LHCN-M2 (cell line): ENCODE measurements at places on chromosomes 2 and 18.

GRCh38 chr2:201542291-201542690 is 90.8 kb downstream of the STRADB start:
- peak; percentile 79 for DNase-seq

DNA sequence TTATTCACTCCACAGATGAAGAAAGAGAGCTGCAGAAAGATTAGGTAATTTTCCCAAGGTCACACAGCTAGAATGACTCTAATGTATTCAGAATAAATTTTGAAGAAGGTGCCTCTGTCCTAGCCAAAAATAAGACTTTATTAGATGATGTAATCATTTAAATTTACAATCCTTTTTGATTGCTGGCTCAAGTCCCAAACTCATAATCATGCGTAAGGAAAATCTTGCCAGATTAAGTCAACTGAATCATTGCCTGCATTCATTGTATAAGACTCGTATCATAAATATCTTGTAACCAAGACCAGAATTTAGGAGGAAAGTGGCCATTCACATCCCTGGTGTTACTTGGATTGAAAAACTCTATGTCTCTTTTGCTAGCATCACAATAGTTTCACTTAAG is 53.1 kb upstream of the STK39 start:
- no peak for DNase-seq

- DNase-seq = no peak
Measured at GRCh38 chr2:105584435-105585010, 160.2 kb upstream of the NCK2 start.

DNA sequence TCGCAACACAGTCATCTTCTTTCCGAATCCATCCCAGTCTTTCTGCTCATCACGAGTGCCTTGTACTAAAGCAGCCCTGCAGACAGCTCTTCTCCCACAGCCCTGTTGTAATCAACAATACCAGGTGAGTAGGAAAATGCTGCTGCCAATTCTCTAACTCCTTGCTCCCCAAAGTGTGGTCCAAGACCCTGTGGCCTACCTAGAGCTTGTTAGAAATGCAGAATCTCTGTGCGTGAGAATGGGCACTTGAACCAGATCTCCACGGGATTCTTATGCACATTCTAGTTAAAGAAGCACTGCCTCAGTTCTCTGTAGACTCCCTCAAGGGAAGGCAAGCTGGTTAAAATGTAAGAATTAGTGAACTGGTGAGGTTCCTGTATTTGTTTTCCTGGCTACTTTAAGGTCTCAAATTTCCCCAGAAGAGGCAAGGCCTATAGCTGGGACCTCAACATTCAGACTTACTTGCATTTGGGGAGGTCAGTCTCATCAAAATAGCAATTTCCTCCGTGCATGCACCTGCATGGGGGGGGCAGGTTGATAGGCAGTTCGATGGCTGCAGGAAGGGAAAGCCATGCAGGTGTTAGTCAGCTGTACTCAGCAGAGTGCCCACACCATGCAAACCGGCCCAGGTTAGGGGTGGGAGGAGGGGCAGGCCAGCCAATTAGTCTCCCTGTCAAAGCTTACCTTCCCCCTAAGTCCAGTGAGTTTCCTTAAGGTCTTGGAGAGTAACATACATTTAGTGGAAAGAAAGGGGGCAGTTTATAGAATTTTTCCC is 70.8 kb downstream of the DHRS9 start:
- no peak for DNase-seq

DNA sequence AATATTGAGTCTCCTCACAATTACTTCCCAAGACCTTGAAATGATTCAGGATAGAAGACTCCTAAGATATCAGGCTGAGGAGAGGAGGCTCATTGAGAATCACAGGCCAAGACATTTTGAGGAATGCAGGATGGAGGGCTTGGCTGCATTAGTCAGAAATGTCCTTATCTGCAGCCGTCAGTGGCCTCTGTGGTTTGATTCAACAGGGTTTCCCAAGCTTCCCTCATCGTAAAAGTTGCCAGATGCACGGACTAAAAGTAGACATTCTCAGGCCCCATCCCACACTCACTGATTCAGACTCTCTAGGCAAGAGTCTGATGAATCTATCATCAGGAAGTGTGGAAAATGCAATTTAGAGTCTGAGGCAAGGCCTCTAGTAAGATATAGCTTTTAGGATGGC is 34.0 kb upstream of the TMEM178A start:
- DNase-seq = peak; percentile 96
